ENCODE measurements at places on chromosomes 2 and 18.

- no peak for DNase-seq
Measured at GRCh38 chr2:120871881-120872620, 136.4 kb downstream of the GLI2 start.

DNA sequence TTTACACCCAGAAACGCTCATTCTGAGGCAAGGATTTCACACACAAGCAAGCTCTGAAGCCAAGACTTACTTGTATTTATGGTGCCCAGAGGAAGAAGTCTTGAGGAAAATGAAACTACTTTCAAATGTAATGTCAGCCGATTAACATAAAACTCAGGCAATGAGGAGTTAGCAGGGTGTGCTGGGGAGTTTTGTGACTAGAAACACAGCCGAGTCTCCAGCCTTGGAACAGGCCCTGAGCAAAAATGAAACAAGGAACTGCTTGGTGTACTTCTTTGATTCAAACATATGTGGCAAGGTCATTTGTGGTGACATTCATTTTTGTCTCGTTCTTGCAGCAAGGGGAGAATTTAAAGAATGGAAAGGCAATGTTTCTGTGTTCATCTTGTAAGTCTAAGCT lies 4.5 kb downstream of the DYTN start:
- no peak for DNase-seq

GRCh38 chr2:127083819-127084503 lies 23.0 kb downstream of the BIN1 start:
- DNase-seq = no peak

DNA sequence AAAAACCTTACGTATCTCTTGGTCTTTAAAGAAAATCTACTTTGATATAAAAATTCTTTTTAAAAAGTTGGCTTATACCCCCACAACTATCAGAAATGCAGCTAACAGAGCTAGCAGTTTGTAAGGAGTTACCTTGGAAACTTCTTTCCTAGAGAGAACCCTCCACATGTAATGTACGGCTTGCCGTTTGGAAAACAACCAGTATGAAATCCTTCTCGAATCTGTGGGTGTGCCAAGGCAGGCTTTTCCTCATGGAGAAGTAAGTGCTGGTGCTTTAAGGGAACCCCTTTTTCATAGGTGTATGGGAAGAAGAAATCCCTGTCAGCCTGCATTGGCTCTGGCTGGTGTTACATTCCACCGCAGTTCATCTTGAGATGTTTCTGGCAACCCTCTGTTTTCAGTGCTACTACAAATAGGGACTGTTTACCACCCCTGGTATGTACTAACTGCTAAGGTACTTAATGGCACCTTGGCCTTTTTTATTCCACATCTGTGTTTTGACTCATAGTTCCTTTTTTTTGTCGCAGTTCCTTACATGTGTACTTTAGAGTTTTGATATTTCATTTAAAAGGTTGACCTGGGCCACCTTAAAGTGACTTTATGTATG lies 248.4 kb downstream of the FHOD3 start:
- no peak for DNase-seq

GRCh38 chr18:28019425-28020108 lies 157.4 kb downstream of the CDH2 start:
- no peak for DNase-seq

DNA sequence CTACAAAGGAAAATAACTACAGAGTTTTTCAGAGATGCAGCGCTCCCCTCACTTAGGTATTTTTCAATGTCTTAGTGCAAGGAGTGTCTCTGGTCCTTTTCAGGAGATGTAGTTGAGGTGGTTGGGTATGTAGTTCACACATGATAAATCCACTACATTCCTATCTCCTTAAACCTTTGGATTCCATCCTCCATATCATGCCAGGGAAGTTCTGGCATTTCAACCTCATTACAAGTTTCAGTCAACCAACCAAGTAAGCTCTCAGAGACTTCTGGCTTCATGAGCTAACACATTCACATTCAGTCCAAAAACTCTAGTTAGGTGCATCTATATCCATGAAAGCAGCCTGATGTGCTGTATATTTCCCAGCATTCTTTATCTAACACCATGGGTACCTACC lies 47.3 kb downstream of the MAP3K20 start:
- no peak for DNase-seq

DNA sequence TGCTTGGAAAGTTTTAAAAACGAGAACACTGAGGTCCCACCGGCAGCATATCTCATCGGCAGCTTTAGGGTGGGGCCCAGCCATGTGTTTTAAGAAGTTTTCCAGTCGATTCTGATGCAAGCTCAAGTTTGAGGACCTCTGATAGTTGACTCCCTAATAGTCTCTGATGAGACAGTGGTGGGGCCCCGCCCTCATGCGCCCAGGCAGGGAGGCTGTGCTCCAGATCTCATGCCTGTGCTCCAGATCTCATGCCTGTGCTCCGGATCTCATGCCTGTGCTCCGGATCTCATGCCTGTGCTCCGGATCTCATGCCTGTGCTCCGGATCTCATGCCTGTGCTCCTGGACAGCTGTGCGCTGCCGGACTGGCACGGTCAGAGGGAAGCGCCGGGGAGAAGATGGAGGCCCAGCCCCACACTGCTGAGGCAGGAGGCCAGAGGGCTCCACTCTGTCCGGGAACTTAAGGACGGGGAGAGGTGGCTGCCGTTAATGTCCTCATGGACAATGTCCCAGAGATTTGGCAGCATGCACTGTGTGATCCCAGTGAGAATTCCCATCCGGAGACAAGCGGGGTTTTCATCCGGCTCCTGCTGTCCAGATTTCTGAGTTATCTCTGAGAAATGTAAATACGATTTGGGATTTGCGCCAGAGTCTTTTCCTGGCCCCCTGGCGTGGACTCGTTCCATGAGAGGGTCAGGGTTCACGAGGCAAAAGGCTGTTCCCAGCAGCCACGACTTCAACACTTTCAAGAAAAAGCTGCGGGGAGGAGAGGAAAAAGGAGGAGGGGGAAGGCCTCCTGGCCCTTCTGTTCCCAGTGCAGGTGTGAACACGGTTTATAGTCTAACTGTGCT lies 9.4 kb upstream of the COLEC11 start:
- no peak for DNase-seq

DNA sequence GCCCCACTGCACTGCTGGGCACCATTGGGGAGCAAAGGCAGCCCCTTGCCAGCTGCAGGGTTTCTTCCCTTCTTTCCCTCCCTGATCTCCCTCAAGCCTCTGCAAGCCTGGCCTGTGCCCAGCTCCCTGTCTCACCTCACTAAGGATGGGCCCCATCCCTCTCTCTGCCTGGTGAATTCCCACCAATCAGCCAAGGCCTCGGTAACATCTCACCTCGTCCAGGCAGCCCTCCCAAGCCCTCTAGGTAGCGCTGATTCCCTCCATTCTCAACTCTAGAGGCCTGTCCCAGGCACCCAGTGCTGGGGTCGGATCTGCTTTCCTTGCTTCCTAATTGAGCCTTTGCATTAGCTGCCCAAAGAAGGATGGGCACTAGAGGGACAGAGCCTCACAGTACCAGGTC lies 63.0 kb downstream of the CELF4 start:
- no peak for DNase-seq

DNA sequence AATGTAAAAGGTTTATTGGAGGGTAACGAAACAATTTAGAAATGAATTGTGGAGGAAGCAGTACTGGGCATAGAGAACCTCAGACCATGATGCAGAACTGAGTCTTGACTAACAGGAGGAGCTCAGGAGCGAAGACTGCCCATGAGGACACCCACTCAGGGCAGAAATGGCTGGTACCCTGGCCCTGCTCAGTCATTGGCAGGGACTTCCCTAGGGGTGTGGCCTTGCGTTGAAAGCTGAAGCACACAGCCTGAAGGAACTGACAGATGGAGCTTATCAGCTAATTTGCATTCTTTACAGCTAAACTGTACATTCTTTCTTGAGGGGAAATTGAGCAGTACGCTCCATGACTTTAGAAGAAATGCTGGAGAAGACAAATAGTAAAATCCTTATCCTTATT lies 57.1 kb downstream of the PDK1 start:
- DNase-seq = no peak

- DNase-seq = no peak
Measured at GRCh38 chr2:70901227-70902066, 34.3 kb upstream of the ATP6V1B1 start.

DNA sequence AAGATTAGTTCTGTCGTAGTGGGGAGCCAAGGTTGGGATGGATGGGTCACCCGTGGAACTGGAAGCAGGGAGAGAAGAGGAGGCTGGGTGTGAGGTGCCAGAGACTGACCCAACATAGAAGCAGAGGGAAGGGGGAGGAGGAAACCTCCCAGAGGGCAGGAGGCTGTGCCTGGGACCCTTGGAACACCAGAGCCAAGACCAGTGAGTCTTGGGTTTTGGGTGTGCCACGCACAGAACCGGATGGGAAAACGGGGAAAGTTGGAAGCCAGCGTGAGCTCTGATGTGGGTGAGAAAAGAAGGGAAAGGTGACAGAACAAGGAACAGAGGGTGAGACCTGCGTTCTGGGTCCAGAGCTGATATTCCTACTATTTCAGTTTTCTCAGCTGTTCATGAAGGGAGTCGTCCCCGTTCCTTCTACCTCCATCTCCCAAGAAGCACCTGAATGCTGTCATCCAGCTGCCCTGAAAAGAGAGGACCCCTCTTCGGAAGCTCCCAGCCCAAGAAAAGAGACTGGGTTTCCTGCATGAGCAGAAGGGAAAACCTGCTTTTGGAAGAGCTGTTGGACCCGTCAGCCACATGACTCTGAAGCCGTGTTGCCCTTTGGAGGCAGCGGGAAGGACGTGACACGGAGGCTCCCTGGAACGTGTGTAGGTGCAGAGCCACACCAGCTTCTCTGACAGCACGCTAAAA lies 250.1 kb downstream of the NDUFA10 start:
- DNase-seq = no peak

DNA sequence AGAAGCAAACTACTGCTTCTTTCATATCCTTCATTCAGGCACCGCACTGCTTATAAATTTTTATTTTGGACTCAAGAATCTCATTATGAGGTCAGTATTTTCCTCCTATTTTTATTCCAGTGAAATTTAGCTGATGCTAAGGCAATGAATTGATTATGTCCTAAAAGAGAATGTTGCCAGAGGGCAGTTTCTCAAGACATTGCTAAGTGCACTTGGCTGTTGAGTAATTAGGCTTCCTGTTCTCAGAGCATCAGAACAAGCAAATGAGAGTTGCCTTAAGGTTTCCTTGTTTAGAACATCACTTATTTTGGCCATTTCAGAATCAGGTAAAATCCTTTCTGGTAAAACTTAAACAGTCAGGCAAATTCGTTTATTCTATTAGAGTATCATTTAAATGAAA lies 548.6 kb upstream of the ZEB2 start:
- no peak for DNase-seq

- no peak for DNase-seq
Measured at GRCh38 chr2:127347734-127348392, 39.9 kb downstream of the MAP3K2 start.

DNA sequence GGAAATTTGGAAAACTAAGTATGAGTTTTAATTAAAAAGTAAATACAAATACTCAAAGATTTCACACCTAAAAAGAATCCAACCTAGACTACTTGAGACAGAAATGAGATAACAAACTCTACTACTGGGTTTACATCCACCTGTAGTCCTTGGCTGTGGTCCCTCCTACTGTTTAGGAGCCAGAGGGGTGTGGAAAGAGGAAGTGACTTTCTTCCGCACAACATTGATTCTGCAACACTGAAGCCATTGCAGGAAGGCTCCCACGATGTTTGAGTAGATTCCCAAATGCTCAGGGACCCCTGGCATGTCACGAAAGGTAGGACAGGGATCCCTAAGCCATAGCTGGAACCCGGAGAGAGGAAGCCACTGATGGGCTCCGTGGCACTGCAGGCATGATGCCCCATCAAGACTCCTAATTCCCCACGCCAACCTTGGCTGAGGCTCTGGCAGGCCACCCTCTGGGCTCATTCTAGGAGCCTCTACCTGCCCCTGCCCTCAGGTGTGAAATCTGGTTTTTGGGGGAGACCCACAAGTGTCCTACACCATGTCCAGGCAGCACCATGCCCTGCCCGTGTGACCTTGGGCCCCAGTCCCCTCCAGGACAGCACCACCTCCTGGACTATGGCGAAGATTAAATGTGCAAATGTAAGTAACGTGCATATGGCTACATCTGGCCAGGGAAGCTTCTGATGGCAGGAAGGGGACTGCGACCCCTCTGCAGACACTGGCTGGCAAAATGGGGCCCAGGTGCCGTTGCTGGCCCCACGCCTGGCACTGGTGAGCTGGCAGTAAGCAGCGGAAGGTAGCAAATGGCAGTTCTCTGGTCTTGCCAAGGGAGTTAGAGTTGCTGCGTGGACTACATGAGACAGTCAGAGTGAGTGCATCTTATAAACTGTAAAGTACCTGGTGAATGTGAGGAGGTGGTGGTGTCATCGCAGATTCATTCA lies 38.2 kb upstream of the MAL start:
- no peak for DNase-seq

DNA sequence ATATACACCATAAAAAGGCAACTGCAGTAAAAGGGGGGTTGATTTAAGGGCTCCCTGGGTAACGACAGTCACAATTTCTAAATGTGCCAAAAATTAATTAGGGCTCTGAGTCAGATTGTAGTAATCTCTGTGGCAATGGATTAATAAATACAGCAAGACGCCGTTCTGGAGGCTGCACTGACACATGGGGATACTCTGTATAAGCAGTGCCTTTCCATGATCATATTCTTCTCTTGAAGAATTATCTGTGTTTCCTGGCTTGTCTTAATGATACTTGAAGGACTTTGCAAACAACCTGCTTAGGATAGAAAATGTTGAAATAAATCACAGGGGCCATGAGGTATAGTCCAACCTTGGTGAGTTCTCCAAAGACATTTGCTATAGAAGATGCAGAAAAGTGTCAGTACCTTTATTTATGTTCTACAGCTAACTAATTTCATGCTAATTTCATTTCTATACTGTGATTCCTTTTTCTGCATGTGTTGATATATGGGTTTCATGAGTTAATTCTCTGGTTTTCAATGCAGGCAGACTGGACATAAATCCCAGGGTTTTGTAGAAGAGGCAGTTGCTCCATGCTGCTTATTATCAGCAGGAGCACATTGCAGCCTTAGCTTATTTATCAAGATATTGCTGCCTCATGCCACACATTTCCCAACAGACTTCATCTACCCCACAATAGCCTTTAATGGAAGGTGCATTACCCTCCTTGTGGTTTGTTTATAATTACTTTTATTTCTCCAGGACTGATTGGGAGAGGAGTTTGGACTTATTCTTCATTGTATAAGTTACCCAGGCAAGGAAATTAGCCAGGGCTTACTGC lies 54.8 kb downstream of the HNMT start:
- no peak for DNase-seq

DNA sequence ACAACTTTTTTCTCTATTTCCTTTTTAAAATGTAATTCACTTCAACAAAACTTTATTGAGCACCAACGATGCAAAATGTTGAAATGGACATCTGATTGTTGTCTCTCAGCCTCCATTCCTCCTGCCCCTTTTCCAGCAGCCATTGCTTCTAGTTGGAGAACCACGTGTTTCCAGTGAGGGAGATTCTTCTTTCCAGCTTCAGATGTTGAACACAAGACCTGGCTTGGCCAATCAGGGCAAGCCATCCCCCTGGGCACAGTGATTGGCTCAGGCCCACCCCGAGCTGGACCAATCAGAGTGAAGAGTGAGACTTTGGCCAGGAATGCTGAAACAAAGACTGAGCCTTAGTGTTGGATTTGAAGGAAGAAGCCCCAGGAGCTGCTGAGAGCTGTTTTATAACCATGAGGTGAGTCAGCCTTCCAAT lies 59.0 kb downstream of the E2F6 start:
- no peak for DNase-seq

All from stimulated activated CD4-positive, alpha-beta T cell treated with anti-CD3 and anti-CD28 coated beads, Interleukin-1b, Interleukin-23, amount 100 ng/mL, for 1 hour (primary cell).